ENCODE measurements at places on chromosomes 7 and 10.

DNA sequence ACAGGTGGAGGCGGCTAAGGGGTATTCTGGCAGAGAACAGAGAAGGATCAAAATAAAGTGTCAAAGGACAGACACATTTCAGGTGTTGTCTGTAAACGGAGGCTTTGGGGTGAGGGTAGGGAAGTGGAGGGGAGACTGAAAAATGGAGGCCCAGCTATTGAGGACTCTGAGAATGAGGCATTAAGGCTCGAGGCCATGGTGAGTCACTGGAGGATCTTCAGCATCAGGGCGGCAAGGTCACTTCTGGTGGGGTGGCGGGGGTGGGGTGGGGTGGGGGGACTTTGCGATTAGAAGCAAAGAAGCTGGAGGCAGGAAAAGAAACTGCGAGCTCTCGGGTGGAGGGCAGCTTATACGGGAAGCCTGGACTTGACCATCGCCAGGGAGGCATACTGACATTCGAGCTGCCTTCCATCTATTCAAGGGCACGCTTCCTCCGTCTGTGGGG lies 58.4 kb upstream of the PCGF5 start:
- no peak for DNase-seq

DNA sequence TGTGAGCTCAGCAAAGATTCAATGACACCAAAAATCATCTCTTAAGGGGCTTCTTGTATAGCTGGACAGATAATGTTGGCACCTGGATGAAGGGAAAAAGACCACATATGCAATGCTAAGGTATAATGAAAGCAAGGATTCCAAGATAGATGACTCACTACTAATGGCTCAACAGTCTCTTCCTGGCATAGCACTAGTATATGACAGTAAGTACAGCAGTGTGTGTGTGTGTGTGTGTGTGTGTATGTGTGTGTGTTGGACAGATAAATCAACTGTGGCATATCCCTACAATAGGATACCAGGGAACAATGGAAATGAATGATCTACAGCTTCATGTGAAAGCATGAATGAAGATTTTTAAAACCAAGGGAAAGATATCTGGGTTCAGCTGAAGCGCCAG lies 257.1 kb downstream of the SFMBT2 start:
- DNase-seq, result no peak

GRCh38 chr7:84372155-84372621 lies 177.6 kb upstream of the SEMA3A start:
- DNase-seq, result no peak

GRCh38 chr7:113915956-113916355 lies 2.9 kb downstream of the PPP1R3A start:
- DNase-seq, result no peak

GRCh38 chr7:18491871-18492270 lies 3.7 kb upstream of the HDAC9 start:
- DNase-seq, result no peak

DNA sequence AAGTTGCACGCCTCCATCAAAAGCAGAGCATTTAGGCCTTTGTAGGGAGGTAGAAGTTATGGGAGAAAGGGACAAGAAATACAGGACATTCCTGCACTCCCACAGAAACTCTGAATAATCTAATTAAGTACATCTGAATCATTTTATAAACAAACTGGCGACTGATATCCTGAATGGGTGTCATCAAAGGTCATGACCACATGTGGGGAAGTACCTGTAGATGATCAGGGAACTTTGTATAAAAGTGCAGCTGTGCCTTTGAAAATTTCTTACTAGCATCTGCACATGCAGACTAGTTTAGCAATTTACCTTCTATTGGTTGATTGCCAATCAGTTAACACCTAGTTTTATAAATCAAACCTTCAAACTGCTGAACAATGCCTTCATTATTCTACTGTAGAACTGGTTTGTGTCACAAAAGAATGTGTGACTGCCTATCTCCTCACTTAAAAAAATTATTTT lies 17.1 kb downstream of the STEAP4 start:
- DNase-seq, result no peak

DNA sequence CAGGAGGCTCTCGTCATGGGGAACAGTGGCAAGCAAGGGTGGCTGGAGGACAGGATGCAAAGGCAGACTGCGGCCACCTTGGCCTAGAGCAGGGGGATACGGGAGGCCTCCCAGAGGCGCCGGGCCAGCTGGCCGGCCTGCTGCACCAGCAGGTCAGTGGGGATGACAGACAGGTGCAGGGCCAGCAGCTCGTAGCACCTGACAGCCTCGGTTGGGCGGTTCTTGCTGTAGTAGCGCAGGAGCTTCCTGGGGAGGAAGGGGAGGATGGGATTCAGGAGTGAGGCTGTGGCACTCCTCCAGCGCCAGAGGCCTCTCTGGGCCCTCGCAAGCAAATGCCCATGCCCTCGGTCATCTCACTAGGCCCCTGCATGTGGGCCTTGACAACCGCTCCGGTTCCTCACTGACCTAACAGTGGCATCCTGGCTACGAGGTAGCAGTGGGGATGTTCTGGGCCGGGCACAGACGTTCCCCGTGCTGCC lies 2.5 kb upstream of the PYROXD2 start:
- no peak for DNase-seq

DNA sequence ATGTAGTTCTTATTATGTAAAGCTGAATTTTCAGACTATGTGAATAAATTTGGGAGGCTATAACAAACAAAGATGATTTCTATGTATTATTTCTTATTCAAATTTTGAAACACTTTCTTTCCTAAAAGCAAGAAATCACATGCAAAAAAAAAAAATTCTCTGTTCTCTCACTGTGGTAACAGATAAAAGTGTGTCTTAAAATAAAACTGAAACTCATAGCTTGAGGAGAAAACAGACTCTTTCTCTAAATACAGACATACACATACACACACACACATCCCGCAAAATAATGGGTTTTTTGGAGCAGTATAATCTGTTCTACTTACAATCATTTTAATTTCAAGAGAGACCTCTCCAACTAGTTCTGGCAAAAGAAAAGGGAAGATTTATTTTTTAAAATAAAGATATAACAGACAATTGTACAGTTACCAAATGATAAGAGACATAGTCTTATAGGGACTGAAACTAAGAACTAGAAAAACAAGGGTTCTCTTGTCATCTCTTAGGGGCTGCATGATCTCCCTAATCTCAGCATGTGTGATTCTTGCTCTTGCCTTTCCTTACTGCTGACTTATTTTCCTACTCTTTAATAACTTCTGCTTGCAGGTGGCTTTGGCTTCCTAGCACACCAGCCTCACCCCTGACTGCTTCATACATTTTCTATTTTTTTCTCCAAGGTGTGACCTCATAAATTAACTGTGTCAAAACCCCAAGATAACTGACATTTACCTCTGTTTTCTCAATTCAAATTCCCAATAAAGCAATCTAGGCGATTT lies 483.5 kb upstream of the POT1 start:
- no peak for DNase-seq

GRCh38 chr10:115095758-115096157 lies 2.6 kb downstream of the ATRNL1 start:
- no peak for DNase-seq

- DNase-seq, result no peak
These were observed 29.2 kb upstream of the ADGRA1 start for GRCh38 chr10:133058331-133059092.

GRCh38 chr10:130193493-130194193 lies 57.5 kb downstream of the GLRX3 start:
- DNase-seq, result no peak

DNA sequence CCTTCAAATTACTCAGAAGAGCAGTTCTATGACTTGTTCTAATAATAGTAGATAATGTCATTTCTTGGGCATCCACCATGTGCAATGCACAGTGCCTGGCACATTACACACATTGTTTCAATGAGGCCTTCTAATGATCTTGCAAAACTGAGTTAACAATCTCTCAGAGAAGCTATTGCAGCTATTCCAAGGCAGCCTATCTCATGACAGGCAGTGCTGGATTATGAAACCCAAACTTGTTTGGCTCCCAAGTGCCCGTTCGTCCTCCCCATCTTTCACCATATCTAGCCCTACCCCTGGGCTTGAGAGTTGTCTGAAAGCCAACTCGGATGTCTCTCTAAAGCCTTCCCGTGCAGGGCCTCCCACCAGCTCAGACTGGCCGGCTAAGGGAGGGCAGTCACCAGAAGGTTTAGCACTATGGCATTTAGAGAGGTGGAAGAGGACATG lies 405.1 kb downstream of the PLXNA4 start:
- DNase-seq, result no peak

- DNase-seq, result no peak
These were observed 16.1 kb upstream of the TRPV6 start for GRCh38 chr7:142901426-142902259.

DNA sequence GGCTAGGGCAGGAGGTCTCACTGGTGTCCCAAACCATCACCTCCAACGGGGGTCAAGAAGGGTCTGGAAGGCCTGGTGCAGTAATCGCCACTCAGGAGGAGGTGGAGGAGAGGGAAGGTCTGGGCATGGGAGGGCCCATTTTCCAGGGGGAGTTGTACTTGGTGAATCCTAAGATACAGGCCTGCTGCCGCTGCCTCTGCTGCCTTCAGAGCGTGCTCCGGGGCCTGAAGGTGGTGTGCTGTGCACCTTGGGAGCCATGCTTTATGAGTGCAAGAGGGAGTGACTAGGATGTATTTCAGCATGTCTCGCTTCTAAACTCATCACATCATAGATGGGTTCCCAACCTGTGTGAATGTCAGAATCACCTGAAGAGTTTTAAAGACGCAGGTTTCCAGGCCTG lies 78.2 kb downstream of the GLRX3 start:
- DNase-seq, result no peak

DNA sequence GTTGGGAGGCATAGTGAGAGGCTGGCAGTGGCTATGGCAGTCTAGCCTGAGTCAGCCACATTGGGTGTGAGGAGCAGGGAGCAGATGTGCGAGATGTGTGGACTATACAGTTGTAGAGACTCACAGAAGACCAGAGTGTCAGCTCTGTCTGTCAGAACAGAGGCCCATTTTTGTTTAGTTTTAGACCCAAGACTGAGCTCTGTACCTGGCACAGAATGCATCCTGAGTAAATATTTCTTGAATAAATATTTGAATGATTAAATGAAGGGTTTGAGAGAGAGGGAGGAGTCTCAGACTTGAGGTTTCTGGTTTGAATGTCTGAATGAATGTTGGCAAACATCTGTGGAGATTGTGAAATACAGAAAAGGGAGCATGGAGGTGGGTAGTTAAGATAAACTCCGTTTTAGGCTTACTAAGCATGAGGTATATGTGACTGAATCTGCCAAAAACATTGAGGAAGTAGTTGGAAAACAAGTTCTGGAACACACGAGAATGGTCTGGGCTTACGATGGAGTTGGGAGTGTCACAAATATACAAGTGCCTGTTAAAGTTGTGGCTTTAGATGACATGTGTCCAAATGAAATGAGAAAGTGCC lies 3.6 kb downstream of the SEC23IP start:
- DNase-seq, result no peak

DNA sequence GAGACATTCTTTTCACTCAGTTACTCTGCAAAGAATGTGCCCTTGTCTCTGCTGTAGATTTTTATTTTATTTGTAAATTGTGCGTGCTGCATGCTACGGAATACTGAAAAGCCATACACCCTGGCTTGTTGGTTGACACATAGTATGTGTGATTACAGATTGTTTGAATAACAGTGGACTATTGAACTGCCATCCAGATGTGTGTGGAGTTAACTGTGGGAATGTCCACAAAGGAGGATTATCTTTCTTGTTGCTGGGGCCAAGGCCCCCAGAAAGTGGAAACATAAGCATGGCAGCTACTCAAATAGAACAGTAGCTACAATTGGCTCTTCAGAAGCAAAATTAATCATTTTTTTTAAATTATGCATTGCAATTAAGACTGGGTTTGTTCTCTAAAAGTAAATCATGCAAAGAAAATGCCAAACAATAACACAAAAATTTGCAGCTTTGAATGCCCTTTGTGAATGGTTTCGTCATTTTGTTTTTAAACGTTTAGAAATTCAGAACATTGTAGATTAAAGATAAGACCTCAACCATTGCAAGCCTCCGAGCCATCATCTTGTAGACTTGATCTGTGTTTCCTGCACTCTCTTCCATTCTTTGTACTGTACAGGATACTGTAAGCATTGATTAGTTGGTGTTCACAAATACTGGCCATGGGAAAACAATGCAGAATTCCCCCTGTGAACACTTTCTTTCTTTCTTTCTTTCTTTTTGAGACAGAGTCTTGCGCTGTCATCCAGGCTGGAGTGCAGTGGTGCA lies 210.3 kb upstream of the TCF7L2 start:
- no peak for DNase-seq

DNA sequence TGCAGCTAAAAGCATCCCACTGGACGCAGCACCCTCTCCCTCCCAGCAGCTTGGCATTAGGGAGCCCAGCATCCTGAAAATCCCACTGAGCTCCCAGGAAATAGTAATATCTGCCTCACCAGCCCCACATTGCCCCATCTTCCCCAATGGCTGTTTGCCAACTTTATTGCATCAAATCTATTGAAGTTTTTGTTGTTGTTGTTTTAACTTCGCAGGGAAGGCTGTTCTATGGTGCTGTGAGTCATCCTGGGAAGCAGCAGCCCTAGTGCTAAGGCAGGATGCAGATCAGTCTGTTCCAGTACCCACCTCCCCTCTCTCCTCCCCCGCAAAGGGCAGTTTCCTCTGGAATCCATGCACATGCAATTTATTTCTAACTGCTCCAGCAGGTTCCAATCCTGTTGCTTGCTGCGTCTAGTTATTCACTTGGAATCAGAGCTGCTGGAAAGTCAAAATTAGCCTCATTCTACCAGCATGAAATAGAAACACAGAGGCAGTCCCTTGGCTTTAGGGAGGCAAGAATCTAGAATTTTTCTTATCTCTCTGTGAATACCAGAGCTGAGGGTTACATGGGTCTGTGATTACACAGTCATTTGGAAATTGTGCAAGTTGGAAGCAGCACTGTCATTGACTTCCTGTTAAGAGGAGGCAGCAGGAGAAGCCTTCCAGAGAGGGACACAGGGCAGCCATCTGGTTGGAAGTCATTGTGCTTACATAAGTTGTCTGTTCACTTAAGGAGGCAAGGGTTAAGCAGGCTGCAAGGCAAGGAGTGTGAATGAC lies 115.9 kb upstream of the CACUL1 start:
- DNase-seq, result no peak

DNA sequence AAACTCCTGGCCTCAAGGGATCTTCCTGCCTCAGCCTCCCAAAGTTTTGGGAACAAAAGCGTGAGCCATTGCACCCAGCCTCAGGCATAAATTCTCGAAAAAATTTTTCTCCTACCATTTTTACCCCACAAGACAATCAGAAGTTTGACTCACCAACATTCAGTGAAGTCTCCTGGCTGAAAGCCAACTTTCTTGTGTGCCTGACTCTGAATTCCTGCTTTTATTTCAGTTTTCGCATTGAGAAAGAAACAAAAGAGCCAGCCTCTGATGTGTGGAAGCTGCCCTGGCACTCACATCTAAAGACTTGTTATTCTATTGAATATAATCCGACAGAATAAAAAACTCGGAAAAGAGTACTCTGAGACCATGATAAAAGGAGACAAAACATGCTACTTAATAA lies 402.9 kb downstream of the MAGI2 start:
- DNase-seq, result no peak

Data from CD4-positive, alpha-beta T cell treated with Interleukin-1 beta for 1 hour (primary cell).